ENCODE measurements at places on chromosomes 1 and 21. TPM values are rescaled to one million over a fixed set of nuclear protein-coding genes. Genes with fewer than 3 reads are reported as not detected.

HSD3B2 gene
- not detected for total RNA-seq

SH2D5 gene
- not detected for total RNA-seq

RC3H1 gene
- 33.6 TPM for total RNA-seq

DNA sequence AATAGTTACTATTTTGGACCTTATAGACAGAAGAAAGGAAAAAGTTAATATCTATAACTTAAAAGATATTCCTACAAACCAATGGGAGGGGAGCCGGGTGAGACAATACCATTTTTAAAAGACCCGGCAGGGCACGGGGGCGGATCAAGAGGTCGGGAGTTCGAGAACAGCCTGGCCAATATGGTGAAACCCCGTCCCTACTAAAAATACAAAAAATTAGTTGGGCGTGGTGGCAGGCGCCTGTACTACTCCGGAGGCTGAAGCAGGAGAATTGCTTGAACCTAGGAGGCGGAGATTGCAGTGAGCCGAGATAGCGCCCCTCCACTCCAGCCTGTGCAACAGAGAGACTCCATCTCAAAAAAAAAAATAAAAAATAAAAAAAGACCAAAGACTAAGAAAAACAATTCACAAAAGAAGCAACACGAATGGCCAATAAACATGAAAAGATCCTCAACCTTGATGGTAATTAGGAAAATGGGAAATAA, 1.2 kb upstream of the PSMB2 start:
- DNase-seq = no peak

DNA sequence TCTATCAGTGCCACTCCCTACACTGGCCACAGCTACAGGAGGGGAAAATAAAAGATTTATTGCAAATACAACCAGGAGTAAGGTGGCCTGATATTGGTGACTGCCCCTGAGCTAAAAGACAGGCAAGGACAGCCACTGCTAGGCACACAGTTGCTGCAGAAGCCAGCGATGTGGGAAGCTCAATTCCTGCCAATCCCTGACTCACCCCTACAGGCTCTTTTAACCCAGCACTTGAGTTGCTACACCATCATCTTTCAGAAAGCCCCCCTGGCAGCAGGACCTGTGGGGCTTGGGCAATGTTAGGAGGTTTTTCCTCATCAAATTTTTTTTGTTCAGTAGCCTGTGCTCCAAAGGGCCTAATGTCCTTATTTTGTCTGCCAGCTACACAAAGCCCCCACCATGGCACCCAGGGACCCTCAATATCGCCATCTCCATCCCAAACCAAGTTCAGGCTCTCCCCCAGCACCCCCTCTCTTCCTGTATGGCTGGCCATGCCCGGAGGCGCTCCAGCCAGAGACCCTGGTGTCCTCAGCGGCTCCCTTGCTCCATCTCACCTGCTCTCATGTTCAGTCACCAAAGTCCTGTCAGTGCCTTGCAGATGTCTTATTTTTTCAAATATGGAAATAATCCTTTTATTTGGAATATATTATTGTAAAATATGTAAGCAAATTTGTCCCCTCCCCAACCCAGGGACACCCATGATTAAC, 13.4 kb downstream of the CLEC20A start:
- DNase-seq = no peak

DNA sequence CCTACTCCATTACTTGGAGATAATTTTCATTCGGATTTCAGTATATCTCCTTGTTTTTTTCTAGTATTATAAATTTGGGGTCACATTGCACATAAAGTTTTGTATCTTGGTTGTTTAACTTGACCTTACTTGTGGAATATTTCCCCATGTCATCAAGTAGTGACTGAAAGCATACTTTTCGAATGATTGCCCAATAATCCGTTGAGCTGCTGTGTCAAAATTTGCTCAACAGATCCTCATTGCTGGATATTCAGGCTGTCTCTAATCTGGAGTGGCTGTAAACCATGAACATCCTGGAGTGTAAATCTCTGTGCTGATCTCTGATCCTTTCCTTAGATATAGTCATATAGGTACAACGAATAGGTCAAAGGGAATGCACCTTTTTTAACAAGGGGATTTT, 4.9 kb downstream of the NIPAL3 start:
- no peak for DNase-seq

- no peak for DNase-seq
These were observed 106.7 kb downstream of the RNF220 start for GRCh38 chr1:44511769-44512168.

GRCh38 chr1:204621396-204621795, 64.1 kb downstream of the LRRN2 start:
- DNase-seq = no peak

GRCh38 chr1:236281198-236281653, 532 bp downstream of the ERO1B start:
- DNase-seq = peak; percentile 67

DNA sequence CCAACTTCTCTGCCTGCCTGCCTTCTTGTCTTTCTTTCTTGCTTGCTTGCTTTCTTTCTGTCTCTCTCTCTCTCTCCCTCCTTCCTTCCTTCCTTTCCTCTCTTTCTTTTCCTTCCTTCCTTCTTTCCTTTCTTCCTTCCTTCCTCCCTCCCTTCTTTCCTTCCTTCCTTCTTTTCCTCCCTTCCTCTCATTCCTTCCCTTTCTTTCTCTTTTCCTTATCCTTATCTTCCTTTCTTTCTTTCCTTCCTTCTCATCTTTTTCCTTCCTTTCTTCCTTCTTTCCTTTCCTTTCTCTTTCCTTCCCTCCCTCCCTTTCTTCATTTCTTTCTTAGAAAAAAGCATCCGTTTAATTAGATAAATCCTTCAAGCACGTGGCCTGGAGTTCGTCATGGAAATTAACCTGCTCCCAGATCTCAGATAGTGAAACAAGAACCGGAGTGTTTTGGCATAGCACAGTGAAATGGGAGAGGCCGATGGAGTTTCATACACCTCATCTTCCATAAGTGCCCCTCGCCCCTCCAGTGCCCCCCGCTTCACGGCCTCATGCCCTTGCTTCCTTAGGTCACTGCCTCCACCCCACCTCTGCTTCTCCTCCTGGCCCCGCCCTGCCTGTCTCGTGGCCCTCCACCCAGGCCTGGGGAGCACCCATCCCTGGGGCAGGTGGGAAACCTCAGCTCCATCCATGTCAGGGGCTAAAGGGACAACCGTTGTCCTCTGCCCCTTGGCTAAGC, 11.3 kb downstream of the CASZ1 start:
- DNase-seq = no peak

- DNase-seq = no peak
These were observed 715.7 kb upstream of the ZP4 start for GRCh38 chr1:238606457-238606856.

Measured in suprapubic skin (tissue), 4 donors.